Right atrium auricular region (tissue), 2 donors: ENCODE measurements at places on chromosomes 16 and 17. TPM values are rescaled to one million over a fixed set of nuclear protein-coding genes. Genes with fewer than 3 reads are reported as not detected.

- DNase-seq = no peak
These were observed 20.9 kb upstream of the FASN start for GRCh38 chr17:82118815-82119380.

DNA sequence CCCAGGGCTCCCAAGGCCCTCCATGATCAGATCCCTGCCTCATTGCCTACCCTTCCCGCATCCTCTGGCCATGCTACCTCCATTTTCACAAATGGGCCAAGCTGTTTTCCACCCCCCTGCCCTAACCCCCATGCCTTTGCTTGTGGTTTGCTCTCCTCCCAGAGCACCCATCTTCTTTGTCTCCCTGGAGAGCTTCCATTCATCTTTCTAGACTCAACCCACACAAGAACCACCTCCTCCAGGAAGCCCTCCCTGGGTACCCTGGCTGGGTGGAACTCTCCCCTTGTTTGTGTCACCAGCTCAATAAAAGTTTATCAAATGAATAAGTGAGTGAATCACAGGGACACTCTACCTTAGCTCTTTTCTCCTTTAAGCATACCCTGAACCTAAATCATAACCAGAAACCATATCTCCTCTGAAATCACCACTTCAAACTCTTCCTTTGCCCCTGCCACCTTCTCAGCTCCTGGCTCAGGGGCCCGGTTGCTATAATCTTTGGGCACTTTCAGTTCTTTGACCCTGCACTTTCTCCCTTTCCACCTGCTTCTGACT, 2.9 kb upstream of the SCN4A start:
- no peak for DNase-seq

DNA sequence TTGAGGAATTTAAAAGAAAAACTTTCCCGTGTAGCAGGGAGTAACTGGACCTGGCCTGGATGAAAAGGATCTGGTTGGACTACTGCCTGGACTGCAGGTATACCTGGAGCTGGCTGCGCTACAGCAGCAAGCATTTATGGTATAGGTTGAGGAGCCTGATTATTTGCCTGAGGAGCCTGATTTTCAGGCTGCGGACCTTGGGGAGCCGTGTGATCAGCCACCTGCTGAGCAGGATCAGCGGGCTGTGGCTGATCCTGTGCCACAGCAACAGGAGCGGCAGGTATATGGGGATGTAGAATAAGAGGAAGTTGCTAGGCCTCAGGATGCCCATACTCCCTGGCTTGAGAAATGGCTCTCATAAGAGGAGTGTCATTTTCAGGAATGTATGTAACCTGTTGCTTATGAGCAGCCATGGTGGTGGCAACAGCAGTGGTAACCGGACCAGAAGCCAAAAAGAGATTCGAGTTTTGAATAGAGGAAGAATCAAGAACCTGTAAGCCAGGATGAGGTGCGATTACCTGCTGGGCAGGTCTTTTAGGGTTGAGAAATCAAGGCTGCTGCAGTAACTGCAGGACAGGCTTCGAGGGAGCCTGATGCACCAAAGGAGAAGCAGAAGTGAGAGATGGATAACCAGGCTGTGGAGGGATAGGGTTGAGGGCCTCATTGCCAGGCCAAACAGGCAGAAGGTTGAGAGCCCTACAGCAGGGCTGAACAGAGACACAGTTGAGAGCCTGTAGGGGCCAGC, 60.9 kb upstream of the ARL4D start:
- DNase-seq = no peak

GRCh38 chr16:31402687-31403086, 9.6 kb downstream of the ITGAD start:
- no peak for DNase-seq

GRCh38 chr17:50835301-50836234, at the start of gene WFIKKN2:
WFIKKN2 (plus strand) TSS chr17:50835586; CDS start chr17:50835938, 352 bp downstream.
- DNase-seq = no peak

GRCh38 chr17:77839698-77840512, 118.6 kb upstream of the TNRC6C start:
- DNase-seq = no peak

- DNase-seq = no peak
These were observed 354.0 kb upstream of the CCL2 start for GRCh38 chr17:33901085-33901484.

The RNF157 gene
- total RNA-seq = 9.5 TPM

The OR1A1 gene
- total RNA-seq = not detected

The HS3ST3A1 gene
- total RNA-seq = not detected
